Gastroesophageal sphincter (tissue), 4 donors: ENCODE measurements at places on chromosomes 1 and 21. TPM values are rescaled to one million over a fixed set of nuclear protein-coding genes. Genes with fewer than 3 reads are reported as not detected.
A peak's percentile ranks its signal among the peaks of the same experiment; 100 is the strongest.

DNA sequence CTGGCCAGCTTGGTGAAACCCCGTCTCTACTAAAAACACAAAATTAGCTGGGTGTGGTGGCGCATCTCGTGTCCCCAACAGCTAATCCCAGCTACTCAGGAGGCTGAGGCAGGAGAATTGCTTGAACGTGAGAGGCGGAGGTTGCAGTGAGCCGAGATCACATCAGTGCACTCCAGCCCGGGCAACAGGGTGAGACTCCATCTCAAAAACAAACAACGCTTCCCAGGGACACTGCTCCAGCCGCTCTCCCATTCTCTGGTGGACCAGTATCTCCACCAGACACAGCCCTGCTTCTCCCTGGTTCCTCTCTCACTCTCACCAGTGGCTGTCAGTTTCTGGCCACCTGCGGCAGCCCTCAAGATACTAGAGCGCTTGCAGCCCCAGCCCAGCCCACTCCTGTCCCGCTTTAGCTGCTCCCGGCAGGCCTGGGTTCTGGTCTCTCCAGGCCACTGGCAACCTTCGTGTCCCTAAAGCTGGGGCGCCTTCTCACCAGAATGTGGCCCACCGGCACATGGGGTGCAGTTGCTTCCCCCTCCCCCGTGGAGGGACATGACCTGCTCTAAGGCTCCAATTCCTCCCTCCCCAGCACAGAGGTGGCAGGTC, 20.9 kb upstream of the LRRC47 start:
- ATAC-seq: no peak

DNA sequence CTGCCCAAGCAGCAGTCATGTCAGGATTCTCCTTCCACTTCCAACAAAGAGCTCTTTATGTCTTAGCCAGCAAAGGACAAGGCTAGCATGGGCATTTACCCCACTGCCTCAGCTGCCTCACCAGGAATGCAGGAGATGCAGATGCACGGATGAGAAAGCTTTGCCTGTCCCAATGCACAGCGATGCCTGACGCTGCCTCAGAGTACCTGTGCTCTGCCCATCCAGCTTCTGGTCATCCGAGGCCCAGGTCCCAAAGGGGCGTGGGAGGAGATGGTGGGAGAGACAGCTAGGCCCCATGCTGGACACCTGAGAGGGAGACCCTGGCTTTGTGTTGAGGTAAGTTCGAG, 59.0 kb downstream of the IRF2BP2 start:
- ATAC-seq: no peak

The KCNJ15 gene
- 1.1 TPM for total RNA-seq

The HSD3B1 gene
- not detected for total RNA-seq

- no peak for ATAC-seq
Observed at GRCh38 chr1:77273891-77274290, 7.9 kb upstream of the AK5 start.

The FCRL2 gene
- total RNA-seq: not detected

DNA sequence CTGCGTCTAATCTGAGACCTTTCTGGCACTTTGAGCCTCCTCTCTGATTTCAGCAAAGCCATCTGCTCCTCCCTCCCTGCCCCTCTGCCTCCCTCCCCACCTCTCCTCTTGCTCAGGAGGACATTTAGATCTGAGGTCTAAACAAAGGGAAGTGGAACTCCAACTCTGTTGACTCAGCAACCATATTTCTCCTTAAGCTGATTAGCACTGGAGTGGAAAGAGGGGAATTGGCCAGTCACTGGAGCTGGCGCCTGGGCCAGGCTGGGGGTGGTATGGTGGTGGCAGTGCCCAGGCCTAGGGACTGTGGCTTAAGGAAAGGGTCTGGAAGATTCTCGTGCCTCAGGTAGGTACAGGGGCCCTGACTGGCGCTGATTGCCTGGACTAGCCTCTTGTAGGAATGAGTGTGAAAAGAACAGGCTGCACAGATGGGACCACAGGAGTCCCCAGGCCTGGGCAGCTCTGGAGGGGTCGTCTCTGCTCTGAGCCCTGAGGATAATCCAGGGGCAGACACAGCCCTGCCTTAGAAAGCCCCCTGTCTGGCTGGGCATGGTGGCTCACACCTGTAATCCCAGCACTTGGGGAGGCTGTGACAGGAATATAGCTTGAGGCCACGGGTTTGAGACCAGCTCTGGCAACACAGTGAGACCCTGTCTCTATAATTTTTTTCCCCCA, 11.9 kb downstream of the SH2D2A start:
- no peak for ATAC-seq

GRCh38 chr1:65207317-65207716, 59.3 kb downstream of the AK4 start:
- ATAC-seq: no peak

The C1orf226 gene
- total RNA-seq: 17.5 TPM

GRCh38 chr1:200837931-200838571, 34.7 kb upstream of the GPR25 start:
- ATAC-seq: no peak

- ATAC-seq: no peak
Observed at GRCh38 chr1:60847391-60847790, 235.0 kb upstream of the NFIA start.

The CYP4Z1 gene
- total RNA-seq: 1.6 TPM

GRCh38 chr1:21517161-21517589, 8.0 kb downstream of the ALPL start:
- no peak for ATAC-seq

DNA sequence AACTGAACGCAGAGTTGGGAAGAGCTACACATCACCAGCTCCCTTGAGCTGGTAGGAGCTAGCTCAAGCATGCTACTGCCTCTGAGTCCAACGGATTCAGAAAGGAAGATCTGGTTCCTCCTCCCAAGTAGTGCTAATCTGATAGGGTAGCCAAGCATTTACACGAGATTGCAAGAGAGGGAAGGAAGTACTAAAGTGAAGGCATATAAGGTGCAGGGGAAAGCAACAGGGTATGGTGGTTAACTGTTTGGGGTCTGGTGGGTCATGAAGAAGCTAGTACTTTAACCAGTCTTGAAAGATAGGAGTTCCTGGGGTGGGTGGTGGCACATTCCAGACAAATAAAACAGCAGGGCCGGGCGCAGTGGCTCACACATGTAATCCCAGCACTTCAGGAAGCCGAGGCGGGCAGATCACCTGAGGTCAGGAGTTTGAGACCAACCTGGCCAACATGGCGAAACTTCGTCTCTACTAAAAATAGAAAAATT, 20.2 kb upstream of the ZNF436 start:
- no peak for ATAC-seq

DNA sequence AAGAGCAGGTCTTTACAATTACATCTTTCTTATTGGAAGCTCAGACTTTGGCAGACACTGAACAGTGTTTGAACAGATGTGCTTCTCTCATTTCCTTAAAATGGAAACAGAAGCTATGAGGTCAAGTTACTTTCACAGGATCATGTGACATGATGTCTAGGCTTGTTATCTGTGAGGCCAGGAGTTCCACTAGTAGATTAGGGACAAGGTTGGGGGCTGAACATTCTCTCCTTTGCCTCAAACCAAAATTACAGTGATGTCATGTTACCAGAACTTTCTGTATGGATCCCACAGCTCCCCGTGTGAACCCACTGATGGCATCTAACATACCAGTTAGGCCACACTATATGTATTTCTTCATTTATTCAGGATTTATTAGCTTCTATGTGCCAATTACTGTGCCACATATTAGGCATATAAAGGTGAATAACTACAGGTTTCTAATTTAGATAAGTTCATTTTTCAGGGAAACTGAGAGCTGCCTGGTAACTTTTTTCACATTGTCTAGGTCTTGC, 6.0 kb downstream of the DYNLT5 start:
- ATAC-seq: no peak

GRCh38 chr1:7929637-7930036, 11.0 kb downstream of the TNFRSF9 start:
- ATAC-seq: no peak

DNA sequence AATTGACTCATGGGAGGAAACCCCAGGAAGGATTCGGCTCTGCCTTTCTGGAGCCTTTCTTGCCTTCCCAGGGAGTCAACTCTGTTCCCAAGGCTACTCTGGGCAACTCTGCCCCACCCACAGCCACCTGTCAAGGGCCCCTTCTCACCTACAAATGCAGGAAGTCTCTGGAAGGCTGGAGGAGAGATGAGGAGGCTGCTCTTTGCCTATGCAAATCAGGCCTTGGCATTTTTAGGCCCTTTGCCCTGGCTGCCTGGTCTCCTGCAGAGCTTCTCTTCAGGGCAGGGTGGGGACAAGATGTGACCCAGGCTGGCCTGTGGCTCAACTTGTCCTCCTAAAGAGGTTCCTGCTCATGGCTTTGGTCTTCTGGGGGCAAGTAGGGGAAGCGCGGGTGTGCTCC, 5.4 kb downstream of the SLC6A9 start:
- ATAC-seq: no peak

DNA sequence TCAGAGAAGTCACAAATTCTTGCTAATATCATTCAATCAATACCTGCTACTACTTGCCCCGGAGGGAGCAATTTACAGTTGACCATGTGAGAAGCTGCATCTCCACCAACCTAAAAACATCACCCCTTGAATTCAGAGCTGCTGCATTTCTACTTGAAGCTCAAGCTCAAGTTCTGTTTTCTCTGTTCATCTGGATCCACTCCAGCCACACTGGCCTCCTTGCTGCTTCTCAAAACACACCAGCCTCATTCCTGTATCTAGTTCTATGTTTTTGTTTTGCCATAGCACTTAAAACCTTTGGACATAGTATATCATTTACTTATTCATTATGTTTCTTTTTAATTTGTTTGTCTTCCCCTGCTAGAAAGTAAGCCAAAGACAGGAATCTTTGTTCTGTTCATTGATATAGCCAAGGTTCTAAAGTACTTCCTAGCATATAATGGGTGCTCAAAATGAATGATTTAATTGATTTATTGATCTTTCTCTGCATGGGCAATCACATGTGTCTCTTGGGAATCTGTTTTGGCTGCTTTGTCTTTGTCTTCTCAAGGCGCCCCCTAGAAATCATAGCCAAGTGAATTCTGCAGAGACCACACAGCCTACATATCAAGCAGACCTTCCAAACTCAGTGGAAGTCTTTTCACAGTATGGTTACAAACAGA, 23.6 kb downstream of the SYF2 start:
- no peak for ATAC-seq

DNA sequence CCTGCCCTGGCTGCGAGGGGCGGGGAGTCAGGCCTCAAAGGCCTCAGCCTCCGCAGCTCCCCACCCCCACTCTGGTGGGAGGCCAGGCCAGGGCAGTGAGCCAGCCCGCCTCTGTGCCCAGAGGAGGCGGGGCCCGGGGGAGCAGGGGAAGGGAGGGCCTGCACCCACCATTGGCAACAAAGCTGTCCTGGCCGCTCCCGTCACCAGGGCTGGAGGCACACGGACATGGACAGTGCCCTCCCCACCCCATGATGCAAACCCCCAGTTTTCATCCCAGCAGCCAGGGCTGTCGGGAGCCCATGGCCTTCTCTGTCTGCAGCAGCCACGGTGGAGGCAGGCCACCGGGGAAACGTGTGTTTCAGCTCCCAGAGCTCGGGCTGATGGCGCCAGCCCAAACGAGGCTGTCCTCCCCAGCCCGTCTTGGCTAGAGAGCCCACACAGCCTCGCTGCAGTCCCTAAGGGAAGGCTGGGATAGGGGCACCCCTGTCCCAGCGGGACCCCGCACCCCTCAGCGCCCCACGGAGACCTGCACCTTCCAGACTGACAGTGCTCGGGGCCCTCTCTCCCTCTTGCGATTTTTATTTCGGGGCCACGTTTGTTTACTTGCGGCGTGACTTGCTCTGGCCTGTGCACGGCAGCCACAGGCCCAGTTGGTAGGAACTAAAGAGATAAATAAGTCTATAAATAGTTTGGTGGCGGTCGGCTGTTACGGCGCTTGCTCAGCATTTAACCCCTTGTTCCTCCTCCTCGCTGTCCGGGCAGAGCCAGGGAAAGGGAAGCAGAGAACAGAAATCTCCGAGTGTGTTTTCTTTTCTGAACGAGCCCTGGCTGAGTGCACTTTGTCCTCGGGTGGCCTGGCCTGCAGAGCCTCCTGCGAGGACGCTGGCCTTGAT, 101.8 kb downstream of the PRDM16 start:
- ATAC-seq: peak; percentile 91

- peak; percentile 5 for ATAC-seq
Observed at GRCh38 chr1:156489935-156490293, 10.7 kb downstream of the MEF2D start.

The TFF3 gene
- 18.2 TPM for total RNA-seq

DNA sequence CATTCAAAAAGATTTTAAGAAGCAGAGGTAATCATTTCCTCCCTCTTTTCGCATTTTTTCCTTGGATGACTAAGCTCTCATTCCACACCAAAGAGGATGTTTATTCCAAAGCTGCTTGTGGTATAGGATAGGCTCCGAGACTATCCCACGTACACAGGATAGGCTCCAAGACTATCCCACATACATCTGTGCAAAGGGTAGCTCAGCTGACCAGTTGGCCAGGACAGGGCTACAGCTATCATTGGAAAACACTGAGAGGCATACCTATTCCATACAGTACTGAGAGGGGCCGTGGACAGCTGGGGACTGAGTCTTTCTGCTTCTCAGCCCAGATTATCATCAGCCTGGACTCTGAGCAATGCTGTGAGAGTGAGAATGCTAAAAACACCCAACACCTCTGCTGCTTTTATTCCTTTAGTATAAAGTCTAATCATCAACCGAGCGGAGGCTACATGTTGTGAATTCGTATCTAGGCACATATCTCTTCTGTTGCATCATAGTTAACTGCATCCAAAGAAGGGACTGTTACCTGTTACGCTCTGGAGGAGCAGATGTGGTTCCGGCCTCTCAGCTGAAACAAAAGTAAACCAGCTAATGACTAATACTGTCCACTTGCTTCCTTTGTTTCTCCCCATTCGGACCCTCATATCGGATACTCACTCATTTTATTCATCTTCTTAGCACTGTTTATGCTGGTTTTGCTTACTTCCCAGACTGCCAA, 141.0 kb downstream of the TNFSF18 start:
- ATAC-seq: no peak

- no peak for ATAC-seq
Observed at GRCh38 chr1:89519779-89520358, 4.8 kb upstream of the LRRC8B start.

DNA sequence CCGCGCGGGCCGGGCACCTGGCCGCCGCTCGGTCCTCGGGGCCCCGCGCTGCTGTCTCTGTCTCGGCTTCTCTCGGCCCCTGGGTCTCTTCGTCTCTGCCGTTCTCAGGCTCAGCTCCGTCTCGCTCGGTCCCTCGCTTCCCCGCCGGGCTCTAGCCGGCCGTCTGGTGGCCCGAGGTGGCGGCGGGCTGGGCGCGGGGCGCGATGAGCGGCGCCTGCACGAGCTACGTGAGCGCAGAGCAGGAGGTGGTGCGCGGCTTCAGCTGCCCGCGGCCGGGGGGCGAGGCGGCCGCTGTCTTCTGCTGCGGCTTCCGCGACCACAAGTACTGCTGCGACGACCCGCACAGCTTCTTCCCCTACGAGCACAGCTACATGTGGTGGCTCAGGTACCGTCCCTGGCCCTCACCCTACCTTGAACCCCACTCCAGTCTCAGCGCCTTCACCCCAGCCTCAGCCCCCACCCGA, 355 bp downstream of the SHISAL2A start:
- no peak for ATAC-seq
